Suppressor macrophage (primary cell): ENCODE measurements at places on chromosomes 6 and 20.

GRCh38 chr6:47306887-47307286 lies 2.8 kb downstream of the TNFRSF21 start:
- no peak for DNase-seq

- no peak for DNase-seq
Measured at GRCh38 chr6:158068893-158069799, 87.5 kb downstream of the SYNJ2 start.

DNA sequence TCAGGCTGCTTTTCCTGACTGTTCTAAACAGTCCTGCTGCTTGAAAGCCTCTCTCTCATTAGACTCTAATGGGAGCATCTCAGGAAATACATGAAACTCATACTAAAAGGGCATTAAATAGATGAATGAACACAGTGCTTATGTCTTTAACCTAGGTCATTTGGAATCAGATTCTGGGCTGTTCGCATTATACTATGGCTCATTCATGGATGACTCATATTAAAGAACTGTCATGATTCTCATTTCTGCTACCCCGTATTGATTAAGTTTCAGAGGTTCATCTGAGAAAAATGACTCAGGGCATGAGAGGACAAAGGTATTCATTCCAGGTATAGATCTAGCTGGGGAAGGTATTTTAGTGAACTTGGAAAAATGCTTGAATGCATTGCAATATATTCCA lies 335.5 kb downstream of the GJA1 start:
- no peak for DNase-seq

DNA sequence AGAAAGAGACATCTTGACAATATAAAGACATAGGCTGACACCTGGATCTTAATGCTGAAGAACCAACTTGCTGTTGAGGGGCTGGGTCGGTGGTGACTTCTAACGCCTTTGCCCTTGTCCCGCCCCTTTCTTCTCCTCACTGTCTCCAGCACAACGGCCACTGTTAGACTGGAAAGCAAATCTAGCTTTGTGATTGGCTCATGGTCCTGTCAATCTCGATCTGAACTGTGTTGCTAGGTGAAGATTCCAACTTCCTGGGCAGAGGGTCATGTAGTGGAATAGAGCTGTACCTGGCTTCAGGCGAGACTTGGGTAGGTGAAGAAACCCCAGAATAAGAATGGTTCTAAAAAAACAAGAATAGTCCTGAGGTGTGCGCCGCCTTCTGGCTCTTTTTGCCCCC lies at the start of gene PGK2:
TSS of gene PGK2 (minus strand) at position 110 of the 400 bp plus-strand sequence. CDS start at position 12, 98 bp downstream.
- no peak for DNase-seq

- DNase-seq: peak; percentile 60
Measured at GRCh38 chr20:38685853-38686473, 38.3 kb upstream of the SLC32A1 start.

- no peak for DNase-seq
Measured at GRCh38 chr20:26163890-26164289, 467.2 kb upstream of the ZNF337 start.

GRCh38 chr6:15317934-15318902 lies 72.3 kb downstream of the JARID2 start:
- peak; percentile 51 for DNase-seq

DNA sequence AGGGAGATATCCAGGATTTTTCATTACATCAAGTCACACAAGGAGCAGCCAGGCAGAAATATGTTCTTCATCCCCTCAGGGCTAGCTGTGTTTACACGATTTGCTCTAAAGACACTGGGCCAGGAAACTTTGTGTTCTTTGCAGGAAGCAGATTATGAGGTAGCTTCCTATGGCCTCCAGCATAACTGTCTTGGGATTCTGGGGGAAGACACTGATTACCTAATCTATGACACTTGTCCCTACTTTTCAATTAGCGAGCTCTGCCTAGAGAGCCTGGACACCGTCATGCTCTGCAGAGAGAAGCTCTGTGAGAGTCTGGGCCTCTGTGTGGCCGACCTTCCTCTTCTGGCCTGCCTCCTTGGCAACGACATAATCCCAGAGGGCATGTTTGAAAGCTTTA lies 11.2 kb downstream of the FAM120B start:
- DNase-seq: no peak

- DNase-seq: no peak
Measured at GRCh38 chr20:51396365-51396909, 146.1 kb downstream of the NFATC2 start.

GRCh38 chr20:57774951-57775350 lies 65.1 kb upstream of the PMEPA1 start:
- DNase-seq: no peak

DNA sequence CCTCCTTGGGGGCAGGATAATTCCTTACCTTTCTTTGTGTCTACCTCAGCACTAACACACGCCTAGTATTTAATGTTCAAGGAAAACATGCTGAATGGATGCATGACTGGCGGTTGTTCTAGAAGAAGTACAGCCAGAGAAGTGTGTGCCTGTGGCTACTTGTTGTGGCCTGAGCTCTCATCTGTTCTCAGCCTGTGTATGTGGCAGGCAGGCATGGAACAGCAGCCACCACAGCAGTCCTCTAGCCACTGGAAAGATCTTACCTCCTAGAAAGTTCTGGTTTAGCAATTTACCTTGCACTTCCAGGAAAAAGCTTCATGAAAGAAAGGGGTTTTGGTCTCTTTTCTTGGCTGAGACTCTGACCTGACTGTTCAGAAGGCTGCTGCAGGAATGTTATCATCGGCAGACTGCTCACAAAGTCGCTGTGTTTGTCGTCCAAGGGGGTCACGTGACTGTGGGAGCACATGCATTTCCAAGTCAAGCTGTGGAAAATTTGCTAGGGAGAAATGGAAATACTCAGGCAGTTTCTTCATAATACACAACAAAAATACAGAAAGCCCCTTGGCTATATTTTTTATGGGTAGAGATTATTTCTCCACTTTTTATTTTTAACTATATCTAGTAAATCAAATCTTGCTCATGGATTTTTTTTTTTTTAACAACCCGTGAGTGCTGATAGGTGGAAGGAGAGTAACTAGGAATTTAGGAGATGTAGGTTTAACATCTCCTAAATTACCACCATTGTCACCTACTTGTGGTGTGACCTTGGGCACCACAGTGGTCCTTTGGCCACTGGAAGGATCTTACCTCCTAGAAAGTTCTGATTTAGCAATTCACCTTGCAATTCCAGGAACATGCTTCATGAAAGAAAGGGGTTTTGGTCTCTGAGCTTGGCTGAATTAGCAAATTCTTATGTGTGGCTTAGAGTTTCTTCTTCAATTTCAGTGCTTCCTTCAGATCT lies 110.8 kb upstream of the GPR6 start:
- no peak for DNase-seq

GRCh38 chr6:22612236-22612635 lies 42.9 kb downstream of the HDGFL1 start:
- DNase-seq: no peak

GRCh38 chr6:53441035-53441493 lies 92.3 kb upstream of the ELOVL5 start:
- DNase-seq: peak; percentile 36

- DNase-seq: no peak
Measured at GRCh38 chr6:7292596-7293255, 20.3 kb downstream of the SSR1 start.

DNA sequence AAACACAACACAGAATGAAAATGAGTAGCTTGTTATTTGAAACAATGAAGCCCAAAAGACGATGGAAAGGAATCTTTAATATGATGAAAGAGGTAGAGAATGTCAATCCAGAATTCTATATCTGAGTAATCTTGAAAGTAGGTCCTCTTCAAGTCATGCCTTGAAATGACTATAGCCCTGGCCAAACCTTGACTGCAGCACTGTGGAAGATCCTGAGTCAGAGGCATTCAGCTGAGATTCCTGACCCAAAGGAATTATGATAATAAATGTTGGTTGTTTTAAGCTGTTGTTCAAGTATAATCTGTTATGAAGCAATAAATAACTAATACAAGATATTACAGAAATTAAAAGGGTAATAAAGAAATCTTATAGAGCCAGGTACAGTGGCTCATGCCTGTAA lies 64.8 kb downstream of the IBTK start:
- DNase-seq: no peak

- no peak for DNase-seq
Measured at GRCh38 chr6:154232013-154232910, 124.3 kb downstream of the IPCEF1 start.

DNA sequence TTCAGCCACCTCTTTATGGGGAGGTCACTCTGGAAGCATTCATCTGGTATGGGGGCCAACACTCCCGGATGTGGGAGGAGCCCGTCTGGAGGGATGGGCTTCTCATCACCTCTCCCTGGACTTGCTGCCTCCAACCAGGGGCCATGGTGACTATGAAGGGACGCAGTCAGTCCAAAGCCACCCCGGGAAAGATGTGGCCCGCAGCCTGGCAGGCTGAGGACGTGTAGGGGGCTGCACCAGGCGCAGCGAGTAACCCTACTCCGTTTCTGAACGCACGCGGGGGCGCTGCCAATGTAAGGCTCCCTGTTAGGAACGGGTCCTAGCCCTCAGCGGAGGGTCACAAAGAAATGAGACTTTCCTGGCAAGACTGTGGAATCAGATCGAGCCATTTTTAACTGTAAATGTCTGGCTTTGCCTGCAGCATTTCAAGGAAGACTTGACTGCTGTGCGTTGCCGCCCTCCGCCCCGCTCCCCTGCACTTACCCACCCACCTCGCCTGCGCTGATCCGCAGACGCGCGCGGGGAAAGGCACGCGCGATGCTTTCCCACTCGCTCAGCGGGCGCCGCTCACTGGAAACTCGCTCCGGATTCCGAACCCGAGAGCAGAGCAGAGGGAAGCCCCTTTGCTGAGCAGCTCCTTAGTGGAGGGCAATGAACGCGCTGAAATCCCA lies 55.1 kb downstream of the IL20RA start:
- no peak for DNase-seq

GRCh38 chr6:149139782-149140136 lies 177.8 kb upstream of the TAB2 start:
- no peak for DNase-seq

DNA sequence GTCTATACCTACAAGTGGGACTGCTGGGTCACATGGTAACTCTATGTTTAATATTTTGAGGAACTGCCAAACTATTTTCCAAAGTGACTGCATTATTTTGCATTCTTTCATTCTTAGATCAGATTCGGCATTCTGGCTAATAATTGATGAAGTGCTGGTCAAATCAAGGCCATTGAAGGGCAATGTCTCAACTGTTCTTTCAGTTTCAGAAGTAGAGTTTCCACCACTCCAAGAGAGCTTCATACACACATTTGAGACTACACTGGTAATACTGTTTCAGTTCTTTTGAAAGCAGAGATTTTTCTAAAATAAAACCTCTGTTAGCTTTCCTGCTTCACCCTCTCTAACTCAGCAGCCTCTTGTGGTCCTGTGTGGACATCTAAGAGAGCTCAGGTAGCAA lies 154.5 kb downstream of the CFAP61 start:
- no peak for DNase-seq

- DNase-seq: no peak
Measured at GRCh38 chr6:40634429-40634828, 47.3 kb upstream of the LRFN2 start.

DNA sequence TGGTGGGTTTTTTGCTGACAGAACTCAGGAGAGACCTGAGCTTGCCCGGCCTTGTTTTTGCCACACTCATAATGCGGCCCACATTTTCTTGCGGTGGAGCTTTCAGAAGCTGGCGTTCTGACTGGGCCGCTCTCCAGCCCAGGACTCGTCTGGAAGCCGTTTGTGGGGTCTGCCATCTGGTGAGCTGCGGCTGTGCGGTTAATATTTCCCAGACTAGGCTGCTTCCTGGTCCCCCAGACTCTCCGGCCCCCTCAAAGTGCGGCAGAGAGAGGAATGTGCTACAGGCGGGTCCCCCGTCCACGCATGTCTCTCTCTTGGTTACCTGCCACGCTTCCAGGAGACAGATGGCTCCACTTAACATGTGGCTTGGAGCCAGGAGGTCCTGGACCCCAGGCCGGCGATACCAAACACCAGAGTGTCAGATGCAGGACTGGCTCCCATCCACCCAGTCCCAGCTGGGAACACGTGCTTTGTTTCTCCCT lies 128.9 kb upstream of the PMEPA1 start:
- DNase-seq: no peak

DNA sequence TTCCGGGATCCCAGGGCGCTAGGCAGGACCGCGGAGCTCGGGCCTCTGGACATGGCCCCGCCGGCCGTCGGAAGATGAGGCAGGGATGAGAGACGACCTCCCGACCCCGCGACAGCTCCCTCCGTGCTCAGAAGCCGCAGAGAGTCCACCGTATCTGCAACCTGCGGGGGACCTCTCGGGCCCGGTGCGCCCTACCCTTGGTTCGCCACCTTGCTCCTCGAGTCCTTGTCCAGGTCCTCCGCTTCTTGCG lies 301 bp downstream of the PPP1R3D start:
- peak; percentile 31 for DNase-seq

DNA sequence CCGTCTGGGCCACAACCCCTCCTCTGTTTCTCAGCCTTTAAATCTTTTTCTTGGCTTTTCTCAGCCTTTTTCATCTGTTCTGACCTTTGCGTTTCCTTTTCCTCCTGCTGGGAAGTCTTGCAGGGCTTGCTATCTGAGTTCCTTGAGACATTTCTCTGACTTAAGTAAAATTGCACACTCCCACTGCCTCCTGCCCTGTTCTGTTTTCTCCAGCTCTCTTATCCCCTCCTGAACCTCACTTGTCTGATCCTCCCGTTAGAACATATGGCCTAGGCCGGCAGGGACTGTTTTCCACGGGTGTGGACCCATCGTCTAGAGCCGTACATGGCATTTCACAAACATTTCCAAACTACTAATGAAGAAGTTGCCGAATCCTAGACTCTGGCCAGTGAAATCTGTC lies 63.0 kb downstream of the ARID1B start:
- DNase-seq: no peak

GRCh38 chr6:16344756-16345155 lies 106.4 kb downstream of the GMPR start:
- peak; percentile 48 for DNase-seq

GRCh38 chr20:46230801-46231282 lies 77.5 kb downstream of the CDH22 start:
- DNase-seq: peak; percentile 24

DNA sequence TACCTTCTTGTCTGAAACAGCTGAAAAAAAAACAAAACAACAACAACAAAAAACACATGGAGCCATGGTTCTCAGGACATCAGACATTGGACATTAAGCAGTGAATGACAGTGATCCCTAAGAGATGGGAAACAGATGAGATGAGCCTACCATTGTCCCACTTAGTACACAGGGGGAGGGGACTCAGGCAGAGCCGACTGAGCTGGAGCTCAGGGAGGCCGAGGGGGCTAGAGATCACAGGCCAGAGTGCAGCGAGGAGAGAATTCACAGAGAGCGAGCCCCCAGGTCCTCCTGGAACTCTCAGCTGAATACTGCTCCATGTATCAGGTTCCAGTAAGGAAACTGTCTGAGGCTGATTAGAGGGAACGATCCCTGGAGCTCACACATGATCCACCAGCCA lies 134.6 kb downstream of the GRM4 start:
- DNase-seq: no peak

DNA sequence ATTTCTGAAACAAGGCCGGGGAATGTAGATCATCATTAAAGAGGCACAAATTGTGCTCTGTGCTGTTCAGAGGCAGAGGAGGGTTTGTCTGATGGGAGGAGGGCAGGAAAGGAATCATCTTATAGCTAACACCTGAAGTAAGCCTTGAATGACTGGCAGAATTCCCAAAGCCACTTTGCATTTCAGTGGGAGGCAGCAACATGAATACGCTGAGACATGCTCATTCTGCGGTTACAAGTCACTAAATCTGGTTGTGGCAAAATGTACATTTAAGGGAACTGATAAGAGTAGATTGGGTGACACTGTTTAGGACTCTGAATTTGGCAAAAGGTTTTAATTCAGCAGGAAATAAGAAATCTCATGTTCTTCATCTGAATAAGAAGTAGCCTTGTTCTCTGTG lies 4.4 kb upstream of the COL19A1 start:
- no peak for DNase-seq

- no peak for DNase-seq
Measured at GRCh38 chr6:106739387-106739786, 110.0 kb downstream of the QRSL1 start.
